ENCODE measurements at places on chromosomes 5 and 9.

- DNase-seq, result no peak
Measured at GRCh38 chr9:71446106-71446472, 322.2 kb downstream of the CEMIP2 start.

DNA sequence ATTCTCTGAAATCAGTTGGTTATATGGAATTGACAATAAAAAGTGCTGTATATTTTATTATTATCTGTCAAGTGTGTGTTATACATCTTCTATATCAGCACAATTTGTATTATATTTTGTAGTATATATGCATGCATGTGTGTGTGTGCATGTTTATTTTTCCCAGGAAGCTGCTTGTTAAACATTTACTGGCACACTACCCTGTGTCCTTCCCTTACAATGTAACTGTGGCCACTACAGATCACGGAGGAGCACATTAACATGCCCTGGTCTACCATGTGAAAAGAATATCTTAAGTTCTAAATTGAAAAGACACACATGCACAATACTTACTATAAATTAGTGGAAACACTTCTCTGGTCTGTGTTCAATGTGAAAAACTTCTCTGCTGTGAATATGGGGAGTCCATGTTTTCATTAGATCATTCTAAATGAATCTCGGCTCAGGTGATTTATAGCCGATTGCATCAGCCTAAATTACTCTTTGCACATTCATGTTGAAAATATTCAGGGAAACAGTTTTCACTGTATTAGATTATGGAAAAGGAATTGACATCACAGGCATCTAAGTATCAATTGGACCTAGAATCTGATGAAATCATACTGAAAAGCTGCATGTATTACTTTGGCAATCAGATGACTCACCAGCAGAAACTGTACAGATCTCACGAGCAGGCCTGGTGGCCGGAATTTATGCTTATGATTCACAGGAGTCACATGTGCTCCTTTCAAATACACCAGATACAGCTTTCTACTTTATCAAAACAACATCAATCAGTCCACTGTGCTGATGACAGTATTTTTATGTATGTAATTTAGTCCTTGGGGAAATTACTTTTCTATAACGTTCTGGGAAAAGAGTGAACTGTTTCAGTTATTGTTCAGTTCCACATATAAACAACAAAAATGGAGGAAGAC is 39.4 kb downstream of the LURAP1L start:
- DNase-seq, result peak; percentile 86

GRCh38 chr5:109573256-109573655 is 116.5 kb upstream of the MAN2A1 start:
- no peak for DNase-seq

DNA sequence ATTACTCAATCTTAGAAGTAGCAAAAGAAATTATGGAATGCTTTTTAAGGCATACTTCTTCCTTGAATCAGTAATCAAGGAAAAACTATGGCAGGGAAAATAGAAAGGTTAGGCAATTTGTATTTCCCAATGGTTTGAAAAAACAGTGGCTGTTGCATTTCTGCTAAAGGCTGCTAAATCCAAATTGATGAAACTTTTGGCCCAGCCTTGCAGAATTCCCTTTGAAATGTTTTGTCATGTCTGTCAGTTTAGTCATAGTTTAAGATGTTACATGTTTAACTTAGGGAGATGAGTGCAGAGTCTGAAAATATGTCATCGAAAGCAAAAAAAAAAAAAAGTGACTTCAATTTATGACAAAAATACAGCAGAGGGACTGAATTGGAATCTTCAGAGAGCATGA is 878.9 kb upstream of the WWC1 start:
- DNase-seq, result no peak

GRCh38 chr5:39203951-39204350 is 15.4 kb downstream of the FYB1 start:
- no peak for DNase-seq

- DNase-seq, result no peak
Measured at GRCh38 chr9:18579536-18579935, 105.6 kb downstream of the ADAMTSL1 start.

DNA sequence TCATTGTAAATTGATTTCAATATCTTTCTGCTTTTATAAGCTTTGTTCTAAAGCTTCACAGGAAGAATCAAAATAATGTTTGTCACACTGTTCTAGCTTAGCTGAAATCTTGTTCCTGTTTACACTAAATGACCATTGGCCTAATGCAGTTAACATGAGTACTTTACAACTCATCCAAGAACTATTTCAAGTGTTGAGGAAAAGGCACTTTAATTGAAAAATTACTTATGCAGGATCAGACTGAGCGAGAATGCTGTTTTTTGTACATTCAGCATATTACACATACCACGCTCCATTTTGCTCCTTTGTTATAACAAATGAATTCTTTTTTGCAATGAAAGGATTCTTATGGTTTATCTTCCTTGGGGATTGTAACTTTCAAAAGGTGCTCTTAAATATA is 22.4 kb upstream of the SMIM15 start:
- no peak for DNase-seq

DNA sequence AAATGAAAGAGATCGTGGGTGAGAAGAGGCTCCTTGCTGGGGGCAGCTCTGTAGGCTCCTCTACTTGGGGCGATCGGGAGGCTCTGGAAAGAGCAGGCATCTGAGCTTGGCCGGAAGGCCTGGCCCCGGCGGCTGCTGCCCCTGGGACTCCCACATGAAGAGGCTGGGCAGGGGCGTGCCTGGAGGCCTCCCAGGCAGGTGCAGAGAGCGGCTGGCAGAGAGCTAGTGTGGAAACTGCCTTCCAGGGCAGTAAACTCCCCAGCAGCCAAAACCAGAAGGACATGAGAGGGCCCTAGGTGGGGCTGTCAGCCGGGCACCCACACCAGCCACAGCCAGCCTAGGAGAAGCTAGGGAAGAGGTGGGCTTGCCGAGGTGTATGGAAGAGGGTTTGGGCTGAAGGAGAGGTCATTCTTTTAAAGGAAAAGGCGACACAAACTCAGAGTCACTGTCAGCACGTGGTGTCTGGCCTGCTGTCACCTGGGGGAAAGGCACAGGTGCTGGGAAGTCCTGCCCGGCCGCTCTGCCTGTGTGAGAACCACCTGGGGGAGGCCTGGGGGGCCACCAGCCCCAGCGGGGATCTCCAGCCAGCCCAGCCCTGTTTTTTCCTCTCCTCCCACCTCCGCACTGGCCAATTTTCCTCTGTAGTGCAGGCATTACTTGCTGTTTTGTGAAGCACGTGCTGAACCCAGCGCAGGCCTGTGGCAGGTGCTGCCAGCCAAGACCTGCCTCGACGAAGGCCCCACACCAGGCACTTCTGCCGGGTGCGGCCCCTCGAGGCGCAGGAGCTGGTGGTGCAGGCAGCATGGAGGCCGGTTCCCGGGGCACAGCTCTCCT is 44.8 kb upstream of the EGFL7 start:
- DNase-seq, result no peak

- DNase-seq, result no peak
Measured at GRCh38 chr9:37617832-37618231, 25.4 kb upstream of the TOMM5 start.

- DNase-seq, result no peak
Measured at GRCh38 chr9:93092251-93092991, 3.6 kb upstream of the CARD19 start.

- DNase-seq, result no peak
Measured at GRCh38 chr9:93826209-93826608, 128.9 kb downstream of the BARX1 start.

DNA sequence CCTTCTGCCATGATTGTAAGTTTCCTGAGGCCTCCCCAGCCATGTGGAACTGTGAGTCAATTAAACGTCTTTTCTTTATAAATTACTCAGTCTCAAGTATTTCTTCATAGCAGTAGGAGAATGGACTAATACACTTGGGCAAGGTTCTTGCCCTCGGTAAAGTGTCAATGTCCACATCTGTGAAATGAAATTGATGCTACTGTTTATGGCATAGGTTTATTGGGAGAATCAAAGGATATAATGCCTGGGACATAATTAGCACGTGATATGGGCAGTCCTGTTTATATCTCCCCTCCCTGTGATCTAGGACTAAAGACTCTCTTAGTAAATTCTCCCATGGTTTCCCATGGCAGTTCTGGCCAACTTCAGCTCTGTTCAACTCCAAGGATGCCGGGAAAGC is 19.4 kb downstream of the TMEM174 start:
- no peak for DNase-seq

DNA sequence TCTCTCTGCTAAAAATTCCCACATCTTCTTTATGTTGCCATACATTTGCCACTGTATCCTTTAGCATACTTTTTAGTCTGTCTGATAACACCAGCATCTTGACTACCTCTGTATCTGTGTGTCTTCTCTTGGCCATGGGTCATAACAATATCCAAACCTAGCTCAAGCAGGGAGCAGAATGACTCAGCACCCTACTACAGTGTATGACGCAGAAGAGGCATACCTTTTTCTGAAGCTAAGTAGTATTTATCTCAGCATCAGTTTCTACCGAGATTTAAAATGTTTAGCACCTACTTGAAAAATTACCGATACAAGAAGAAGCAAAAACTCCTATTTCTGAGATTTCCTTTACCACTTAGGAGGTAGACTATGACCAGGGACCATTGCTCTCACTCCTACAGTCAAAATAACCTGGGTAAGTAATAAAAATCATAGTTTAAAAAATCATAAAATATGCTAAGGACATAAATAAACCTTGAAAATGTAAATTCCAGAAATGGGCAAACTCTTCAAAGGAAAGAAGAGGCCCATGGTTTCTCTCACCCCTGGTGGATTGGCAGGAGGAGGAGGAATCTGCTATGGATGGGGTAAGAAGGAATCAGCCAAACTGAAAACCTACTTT is 286.5 kb downstream of the MAST4 start:
- no peak for DNase-seq

DNA sequence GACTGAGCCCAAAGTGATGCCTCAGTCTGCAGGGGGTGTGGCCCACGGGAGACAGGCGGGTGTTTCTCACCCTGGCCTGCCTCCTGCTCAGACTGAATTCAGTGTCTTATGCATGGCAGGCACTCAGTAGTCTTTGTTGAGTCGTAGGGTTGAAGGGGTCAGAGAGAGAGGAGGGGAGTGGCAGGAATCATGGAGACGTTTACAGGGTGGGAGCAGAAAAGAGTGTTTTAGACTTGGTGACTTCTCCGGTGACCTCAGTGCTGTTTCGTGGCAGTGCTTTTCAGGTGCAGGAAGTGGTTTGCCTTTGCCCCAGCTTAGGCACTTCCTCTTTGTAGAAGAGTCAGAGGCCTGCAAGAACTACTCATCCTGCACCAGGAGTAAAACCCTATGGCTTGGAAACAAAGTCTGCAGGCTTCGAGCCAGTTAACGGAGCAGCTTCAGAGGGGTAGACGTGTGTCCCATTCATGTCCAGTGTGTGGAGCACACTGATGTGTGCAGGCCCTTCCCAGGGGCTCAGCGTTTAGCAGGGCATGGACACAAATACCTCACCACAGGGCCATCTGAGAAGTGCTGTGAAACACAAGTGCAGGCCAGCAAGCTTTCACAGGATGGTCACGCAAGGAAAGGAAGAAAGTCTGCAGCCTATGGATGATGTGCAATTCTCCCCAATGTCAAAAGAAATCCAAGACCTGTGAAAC is 24.5 kb upstream of the SEMA4D start:
- no peak for DNase-seq

DNA sequence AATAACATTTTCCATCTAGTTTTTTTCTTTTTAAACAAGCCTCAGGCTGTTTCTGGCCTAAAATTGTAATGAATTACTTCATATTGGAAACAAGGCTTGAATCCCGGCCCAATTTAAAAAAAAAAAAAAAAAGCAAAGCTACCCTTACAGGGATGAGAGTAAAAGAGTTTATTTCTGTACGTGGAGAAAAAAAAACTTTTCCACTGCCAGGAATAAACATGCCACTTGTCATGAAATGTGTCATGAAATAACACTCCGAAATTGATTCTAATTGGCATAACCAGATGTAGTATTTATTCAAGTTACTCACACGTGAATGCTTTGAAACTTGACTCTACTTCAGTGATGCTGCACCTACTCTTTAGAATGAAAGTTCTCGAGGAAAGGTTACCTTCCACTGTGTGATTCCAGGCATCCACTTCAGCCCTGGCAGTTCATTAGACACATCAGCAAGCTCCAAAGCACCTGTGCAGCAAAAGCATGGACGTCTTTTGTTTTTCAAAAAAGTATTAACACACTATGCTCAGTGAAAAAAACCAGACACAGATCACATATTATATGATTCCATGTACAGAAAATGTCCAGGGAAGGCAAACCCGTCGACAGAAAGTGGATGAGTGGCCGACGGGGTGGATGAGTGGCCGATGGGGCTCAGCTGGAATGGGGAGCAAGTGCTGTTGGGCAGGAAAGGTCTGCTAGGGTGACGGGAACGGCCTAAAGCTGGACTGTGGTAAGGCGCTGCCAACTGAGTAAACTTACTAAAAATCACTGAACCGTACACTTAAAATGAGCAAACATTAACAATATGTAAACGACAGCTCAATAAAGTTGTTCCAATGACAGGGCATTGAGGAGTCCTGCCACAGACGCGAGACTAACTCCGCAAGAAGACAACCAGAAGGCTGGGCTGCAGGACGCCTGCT is 21.2 kb downstream of the NSUN2 start:
- DNase-seq, result no peak

- no peak for DNase-seq
Measured at GRCh38 chr9:134063571-134064450, 4.0 kb downstream of the BRD3 start.

- peak; percentile 50 for DNase-seq
Measured at GRCh38 chr5:2111569-2112105, 228.9 kb upstream of the IRX4 start.

DNA sequence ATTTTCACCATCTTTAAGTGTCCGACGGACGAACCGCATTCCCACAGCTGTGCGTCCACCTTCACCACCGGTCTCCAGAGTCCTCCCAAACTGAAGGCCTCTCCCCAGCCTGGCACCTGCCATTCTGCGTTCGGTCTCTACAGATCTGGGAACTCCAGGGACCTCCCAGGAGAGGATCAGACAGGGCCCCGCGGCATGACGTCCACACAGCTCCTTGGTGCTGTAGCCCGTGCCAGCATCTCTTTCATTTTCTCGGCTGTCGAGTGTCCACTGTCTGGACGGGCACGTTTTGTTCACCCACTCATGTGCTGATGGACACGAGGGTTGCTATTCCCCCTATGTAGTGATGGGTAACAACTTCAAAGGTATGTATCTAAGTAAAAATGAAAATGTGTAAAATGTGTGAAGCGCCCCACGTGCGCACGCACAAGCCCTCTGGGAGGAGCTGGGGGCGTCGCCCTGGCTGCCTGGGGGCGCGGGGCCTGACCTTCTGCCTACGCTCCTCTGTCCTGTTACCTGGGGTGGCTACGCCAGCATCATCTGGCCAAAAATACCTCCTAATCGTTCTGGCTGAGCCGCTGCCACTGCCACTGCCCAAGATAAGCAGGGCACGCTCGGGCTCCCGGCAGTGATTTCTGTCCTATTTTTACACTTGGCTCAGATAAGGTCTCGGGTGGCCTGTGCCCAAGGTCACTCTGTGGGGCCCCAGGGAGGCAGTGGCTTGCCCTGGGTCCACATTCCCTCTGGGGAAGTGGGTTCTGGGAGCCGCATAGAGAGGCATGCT is 10.8 kb upstream of the SLC12A7 start:
- no peak for DNase-seq

DNA sequence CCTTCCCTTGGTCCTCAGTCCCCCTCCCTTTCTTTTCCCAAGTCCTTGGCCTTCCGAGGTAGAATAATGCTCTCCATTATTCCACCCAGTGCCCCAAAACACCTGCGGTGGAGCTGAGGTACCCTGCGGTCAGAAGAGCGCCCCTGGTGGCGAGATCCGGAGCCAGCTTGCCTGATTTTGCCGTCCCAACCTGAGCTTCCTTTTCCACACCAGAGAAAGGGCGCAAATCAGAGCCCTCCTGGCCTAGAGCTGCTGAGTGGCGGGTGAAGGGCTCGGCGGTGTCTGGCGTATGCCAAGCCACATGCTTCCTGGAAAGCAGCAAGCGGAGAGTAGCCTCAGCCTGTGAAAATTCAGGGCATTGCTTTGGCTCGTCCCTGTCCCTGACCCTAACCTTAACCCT is 21.1 kb upstream of the CARTPT start:
- no peak for DNase-seq
